Fibroblast of lung (primary cell): ENCODE measurements at places on chromosomes 16 and 17.

DNA sequence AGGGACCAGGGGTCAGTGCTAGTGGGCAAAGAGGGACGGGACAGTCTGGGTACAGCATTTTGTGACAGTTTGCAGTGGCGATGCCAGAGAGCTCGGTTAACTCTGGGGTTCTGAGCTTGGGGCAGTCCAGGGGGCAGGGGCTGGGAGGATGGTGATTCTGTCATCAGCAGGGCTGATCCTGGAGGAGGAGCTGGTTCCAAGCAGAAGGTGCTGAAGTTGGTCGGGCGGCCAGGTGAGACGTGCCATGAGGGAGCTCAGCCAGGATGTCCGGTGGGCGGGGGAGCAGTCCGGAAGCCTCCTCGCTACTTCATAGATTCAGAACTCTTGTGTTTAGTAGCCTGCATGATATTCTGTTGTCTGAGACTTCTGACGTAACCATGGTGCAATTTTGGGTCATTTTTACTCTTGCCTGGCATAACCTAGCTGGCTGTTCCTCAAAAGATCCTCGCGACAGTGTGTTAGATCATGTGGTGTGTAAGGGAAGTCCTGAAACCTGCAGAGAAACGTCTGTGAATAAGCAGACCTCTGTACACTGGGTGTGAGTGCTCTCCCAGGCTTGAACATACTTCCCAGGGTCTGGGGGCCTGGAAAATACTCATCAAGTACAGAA lies 122.0 kb downstream of the CLEC16A start:
- peak; percentile 50 for DNase-seq
- H3K4me3 ChIP-seq, result no peak overlapping the region
- peaks cover 4% of the 10 kb centered on the region for H3K36me3 ChIP-seq
- H3K4me1 ChIP-seq, result no peaks in the 10 kb centered on the region
- no peak overlapping the region for H3K27ac ChIP-seq

DNA sequence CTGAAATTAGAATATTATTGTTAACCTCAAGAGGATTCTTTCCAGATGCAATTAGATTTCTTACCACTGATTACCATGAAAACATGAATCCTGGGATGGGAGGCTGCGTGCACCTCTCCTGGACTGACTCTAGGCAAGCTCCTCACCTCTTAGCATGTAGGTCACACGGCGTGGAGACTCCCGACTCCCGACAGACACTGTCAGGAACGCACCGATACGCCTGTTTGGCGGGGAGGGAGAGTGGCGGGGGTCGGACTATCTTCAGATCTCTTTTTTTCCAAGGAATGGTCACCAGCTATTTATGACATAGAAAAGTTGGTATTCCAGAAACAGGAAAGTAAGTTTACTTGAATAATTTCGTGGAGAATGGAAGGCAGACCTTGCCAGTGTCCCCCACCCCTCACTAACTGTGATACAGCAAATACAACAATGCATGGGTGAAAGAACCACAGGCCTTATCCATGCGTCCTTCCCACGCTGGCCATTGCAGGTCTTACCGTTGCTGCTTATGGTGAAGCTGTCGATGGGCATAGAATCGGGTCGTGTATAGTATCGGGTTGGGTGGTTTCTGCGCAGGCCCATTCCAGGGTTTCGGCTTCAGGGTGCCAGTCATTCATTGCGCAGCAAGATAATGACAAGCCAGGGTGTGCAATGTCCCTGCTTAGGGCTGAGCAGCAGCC lies 62.6 kb upstream of the ENDOV start:
- H3K36me3 ChIP-seq, result peaks cover 45% of the 10 kb centered on the region
- H3K27ac ChIP-seq, result no peak overlapping the region
- H3K27me3 ChIP-seq, result no peaks in the 10 kb centered on the region
- H3K4me3 ChIP-seq, result no peak overlapping the region

- H3K36me3 ChIP-seq, result no peaks in the 10 kb centered on the region
- H3K27ac ChIP-seq, result no peak overlapping the region
- no peak for DNase-seq
Observed at GRCh38 chr16:46787909-46788308, 39.8 kb upstream of the MYLK3 start.

GRCh38 chr16:63174801-63175200 lies 1138.6 kb upstream of the CDH8 start:
- H3K4me3 ChIP-seq, result no peak overlapping the region
- H3K27ac ChIP-seq, result no peak overlapping the region
- no peaks in the 10 kb centered on the region for H3K27me3 ChIP-seq
- DNase-seq, result no peak
- H3K4me1 ChIP-seq, result no peaks in the 10 kb centered on the region

DNA sequence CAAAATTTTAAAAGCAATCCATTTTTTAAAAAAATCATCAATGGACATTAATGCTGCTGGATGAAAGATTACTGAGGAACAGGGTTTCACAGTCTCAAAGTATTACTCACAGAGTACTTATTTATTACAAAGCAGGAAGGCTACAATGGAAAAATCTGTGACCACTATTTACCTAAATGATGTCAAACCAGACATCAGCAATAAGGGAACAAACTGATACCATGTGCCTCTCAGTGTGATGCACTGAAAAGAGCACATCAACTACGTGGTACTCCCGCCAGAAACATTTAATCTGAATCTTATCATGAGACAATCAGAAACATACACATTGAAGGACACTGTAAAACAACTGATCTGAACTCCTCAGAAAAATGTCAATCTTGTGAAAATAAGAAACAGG lies 124.2 kb downstream of the PARN start:
- no peak overlapping the region for H3K27ac ChIP-seq
- DNase-seq, result peak; percentile 52
- no peaks in the 10 kb centered on the region for H3K27me3 ChIP-seq
- peaks cover 17% of the 10 kb centered on the region for H3K4me1 ChIP-seq
- H3K36me3 ChIP-seq, result no peaks in the 10 kb centered on the region

GRCh38 chr16:26717826-26718225 lies 348.9 kb upstream of the C16orf82 start:
- no peak overlapping the region for H3K4me3 ChIP-seq
- no peaks in the 10 kb centered on the region for H3K36me3 ChIP-seq
- no peaks in the 10 kb centered on the region for H3K27me3 ChIP-seq
- H3K4me1 ChIP-seq, result no peaks in the 10 kb centered on the region

- no peaks in the 10 kb centered on the region for H3K4me1 ChIP-seq
- DNase-seq, result no peak
- H3K4me3 ChIP-seq, result no peak overlapping the region
- H3K27ac ChIP-seq, result no peak overlapping the region
- no peaks in the 10 kb centered on the region for H3K36me3 ChIP-seq
Observed at GRCh38 chr16:7731141-7731540, 398.5 kb downstream of the RBFOX1 start.

GRCh38 chr17:1611715-1612114 lies 16.9 kb downstream of the SLC43A2 start:
- no peak for DNase-seq
- H3K27me3 ChIP-seq, result no peaks in the 10 kb centered on the region
- H3K4me3 ChIP-seq, result no peak overlapping the region
- H3K4me1 ChIP-seq, result no peaks in the 10 kb centered on the region
- H3K27ac ChIP-seq, result no peak overlapping the region

DNA sequence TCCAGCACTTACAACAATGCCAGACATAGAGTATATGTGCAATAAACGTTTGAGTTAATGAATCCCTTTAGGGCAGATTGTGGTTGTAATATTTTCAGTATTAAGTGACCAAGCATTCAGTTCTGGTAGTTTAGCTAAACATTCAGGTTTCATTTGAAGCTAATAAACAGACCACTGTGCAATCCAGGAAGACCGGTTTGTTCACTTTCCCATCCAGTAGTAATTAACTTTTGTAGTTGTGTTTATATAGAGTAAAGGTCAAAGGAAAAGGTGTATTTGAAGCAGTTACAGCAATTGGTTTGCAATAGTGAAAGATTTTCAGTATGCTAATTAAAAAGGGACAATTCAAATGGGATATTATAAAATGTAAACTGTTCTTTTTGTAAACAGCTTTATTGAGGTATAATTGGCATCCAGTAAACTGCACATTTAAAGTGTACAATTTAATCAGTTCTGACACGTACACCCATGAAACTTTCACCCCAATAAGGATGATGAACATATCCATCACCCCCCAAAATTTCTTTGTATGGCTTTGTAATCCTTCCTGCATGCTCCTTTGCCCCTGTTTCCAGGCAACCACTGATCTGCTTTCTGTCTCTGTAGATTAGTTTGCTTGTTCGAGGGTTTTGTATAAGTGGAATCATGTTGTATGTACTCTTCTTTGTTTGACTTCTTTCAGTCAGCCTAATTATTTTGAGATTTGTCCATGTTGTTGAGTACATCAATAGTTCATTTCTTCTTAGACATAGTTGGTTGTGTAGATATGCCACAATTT lies 26.3 kb downstream of the MRTFB start:
- H3K27me3 ChIP-seq, result no peaks in the 10 kb centered on the region
- H3K4me1 ChIP-seq, result no peaks in the 10 kb centered on the region
- no peak for DNase-seq
- no peak overlapping the region for H3K4me3 ChIP-seq

DNA sequence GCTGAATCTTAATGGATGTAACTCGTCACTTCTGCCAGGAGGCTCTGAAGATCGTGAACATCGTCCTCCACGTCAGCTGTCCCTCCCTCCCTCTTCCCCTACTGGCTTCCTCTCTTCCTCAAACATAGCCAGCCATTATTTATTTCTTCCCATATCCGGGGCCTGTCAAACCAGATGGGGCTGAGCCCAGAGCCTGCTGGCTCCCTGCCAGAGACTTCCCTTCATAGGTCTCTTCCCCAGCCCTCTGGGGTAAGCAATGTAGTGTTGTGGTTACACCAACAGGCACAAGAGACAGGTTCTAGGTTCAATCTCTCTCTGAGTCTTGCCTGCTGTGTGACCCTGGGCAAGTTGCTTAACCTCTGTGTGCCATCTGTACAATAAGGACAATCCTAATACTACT lies 40.1 kb upstream of the ZFP90 start:
- H3K27me3 ChIP-seq, result no peaks in the 10 kb centered on the region
- DNase-seq, result no peak
- no peaks in the 10 kb centered on the region for H3K4me1 ChIP-seq
- no peak overlapping the region for H3K27ac ChIP-seq
- H3K36me3 ChIP-seq, result no peaks in the 10 kb centered on the region

GRCh38 chr16:67537270-67537635 lies 8.6 kb downstream of the RIPOR1 start:
- peaks cover 16% of the 10 kb centered on the region for H3K36me3 ChIP-seq
- peak overlapping the region; percentile 52 for H3K27ac ChIP-seq
- DNase-seq, result peak; percentile 56
- peak overlapping the region; percentile 79 for H3K4me3 ChIP-seq
- H3K4me1 ChIP-seq, result peaks cover 8% of the 10 kb centered on the region

DNA sequence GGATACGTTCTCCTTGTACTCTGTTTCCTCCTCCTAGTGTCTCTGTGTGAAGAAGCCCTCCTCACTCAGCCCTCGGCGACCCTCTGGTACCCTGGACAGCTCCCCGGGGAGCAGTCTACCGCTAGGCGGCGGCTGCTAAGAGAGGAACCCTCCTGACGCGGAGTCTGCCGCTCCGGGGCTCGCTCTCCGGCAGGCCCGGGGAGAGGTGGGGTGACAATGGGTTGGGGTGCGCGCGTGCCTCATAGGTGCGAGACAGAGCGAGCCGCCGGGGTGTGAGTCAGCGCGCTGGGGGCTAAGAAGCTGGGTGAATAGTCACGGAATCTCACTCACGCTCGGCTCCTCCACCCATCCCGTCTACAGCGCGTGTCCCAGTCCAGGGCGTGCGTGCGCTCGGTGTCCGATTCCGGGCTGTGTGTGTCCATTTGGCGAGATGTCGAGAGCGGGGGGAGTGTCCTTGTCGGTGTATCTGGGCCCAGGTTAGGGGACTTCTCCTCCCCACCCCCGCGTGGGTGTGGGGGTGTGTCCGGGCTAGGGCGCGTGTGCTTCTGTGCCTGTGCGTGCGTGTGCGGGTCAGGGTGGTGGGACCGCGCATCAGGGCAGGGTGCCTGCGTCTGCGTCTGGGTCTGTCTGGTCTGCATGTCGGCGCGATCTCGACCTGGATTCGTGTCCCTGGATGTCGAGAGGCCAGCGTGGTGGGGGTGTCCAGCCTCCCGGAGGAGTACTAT lies 577 bp upstream of the HS3ST2 start:
- no peaks in the 10 kb centered on the region for H3K36me3 ChIP-seq
- H3K4me3 ChIP-seq, result no peak overlapping the region
- H3K27ac ChIP-seq, result no peak overlapping the region
- peaks cover 7% of the 10 kb centered on the region for H3K27me3 ChIP-seq

DNA sequence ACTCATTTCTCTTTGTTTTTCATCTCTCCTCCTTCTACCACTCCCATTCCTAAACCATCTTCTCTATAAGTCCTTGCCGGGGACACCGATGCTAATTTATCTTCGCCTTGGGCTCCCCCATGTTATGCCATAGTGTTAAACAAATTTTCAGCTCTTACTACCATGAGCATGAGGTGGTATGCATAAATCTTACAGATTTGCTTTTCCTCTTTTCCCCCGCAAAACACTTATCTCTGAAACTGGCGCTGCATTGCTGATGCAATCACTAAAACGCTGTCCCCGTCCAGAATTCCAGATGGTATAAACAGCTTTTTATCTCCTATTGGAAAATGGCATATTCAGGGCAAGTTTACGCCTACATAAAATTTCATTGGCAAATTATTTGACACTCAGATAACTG lies 673.6 kb upstream of the CDH8 start:
- DNase-seq, result no peak
- H3K4me1 ChIP-seq, result no peaks in the 10 kb centered on the region
- H3K36me3 ChIP-seq, result no peaks in the 10 kb centered on the region
- H3K4me3 ChIP-seq, result no peak overlapping the region
- H3K27ac ChIP-seq, result no peak overlapping the region
- no peaks in the 10 kb centered on the region for H3K27me3 ChIP-seq

DNA sequence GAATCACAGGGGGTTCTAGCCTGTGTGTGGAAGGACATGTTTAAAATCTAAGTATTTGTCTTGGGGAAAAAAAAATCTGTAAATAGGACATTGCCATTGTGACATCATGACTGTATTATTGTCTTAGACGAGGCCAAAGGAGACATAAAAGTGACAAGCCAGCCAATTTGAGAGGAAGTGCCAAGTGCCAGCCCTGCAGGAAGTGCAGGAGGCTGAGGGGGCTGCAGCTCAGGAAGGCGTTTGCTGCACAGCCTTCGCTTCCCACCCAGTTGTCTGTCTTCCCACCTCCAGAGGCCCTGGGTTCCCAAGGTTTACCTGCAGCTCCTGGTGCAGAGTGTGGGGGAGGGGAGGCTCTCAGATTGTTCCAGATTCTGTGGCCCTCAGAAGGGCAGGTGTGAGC lies 1.3 kb downstream of the ADCY7 start:
- no peak for DNase-seq
- no peak overlapping the region for H3K27ac ChIP-seq
- H3K4me1 ChIP-seq, result peaks cover 15% of the 10 kb centered on the region
- no peaks in the 10 kb centered on the region for H3K27me3 ChIP-seq
- no peaks in the 10 kb centered on the region for H3K36me3 ChIP-seq

GRCh38 chr17:83075270-83075880 lies 4.0 kb upstream of the METRNL start:
- no peaks in the 10 kb centered on the region for H3K4me1 ChIP-seq
- H3K36me3 ChIP-seq, result no peaks in the 10 kb centered on the region
- peaks cover 8% of the 10 kb centered on the region for H3K27me3 ChIP-seq
- H3K4me3 ChIP-seq, result no peak overlapping the region
- DNase-seq, result no peak
- H3K27ac ChIP-seq, result no peak overlapping the region
